ENCODE measurements at places on chromosomes 5 and 9.

- DNase-seq: no peak
Observed at GRCh38 chr5:124675931-124676846, 70.2 kb downstream of the ZNF608 start.

DNA sequence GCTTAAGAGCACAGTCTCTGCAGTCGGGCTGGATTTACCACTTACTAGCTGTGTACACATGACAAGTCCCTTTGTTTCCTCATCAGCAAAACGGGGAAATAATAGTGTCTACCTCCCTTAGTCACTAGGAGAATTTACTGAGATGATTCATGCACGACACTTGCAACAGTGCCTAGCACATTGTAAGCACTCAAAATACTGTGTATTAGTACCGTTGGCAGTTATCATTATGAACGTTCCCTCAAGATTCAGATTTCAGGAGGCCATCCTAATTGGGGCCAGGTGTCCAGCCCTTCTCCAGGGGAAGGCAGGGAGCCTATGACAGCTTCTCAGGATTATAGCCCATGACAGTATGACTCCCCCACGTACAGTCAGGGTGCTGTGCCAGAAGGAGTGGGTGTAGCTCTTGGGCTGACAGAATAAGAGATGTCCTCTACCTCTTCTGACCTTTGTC is 164.3 kb downstream of the DOCK2 start:
- DNase-seq: no peak

- no peak for DNase-seq
Observed at GRCh38 chr9:92726348-92726747, 38.3 kb downstream of the BICD2 start.

DNA sequence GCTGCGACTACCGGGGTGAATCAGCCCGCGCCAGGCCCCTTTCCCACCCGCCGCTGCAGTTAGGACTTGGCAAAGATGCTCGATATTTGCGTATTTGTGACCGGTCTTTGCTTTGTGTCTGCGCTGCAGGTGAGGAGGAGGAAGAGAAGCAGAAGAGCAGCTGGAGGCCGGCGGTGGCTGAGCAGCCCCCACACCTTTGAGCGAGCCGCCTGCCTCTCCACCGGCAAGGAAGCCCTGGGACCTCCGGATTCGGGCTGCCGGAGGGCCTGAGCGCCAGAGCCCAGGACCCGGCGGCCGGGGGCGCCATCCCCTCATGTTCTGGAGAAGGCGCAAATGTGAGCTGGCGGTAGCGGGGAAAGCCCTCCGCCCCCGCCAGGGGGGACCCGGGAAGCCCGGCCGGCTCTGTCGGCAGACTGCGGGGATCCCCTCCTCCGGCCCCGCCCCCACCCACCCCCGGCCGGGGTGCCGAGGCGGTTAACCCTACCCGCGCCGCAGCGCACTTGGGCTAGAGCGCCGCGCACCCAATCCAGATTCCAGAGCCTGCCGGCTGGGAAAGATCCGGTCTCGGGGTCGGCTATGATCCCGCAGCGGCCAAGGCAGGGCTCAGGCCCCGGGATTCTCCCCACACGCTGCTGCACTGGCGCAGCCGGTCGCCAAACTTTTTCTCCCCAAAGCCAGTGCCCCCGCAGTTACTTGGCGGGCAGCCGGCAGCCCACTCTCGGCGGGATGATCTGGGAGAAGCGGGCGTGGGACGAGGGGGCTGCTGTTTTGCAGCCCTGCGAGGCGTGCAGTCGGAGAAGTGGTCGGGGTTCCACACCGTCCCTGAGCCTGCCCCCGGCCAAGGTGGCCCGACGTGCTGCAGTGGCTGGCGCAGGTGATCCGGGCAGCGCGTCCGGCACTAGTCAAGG is 800 bp upstream of the KCNN2 start:
- DNase-seq: peak; percentile 11
